ENCODE measurements at places on chromosomes 2 and 18.
A peak's percentile ranks its signal among the peaks of the same experiment; 100 is the strongest.

GRCh38 chr2:208371634-208371935, 35.0 kb upstream of the PTH2R start:
- no peak for DNase-seq

GRCh38 chr2:240635998-240636547, 10.8 kb downstream of the GPR35 start:
- DNase-seq = no peak

DNA sequence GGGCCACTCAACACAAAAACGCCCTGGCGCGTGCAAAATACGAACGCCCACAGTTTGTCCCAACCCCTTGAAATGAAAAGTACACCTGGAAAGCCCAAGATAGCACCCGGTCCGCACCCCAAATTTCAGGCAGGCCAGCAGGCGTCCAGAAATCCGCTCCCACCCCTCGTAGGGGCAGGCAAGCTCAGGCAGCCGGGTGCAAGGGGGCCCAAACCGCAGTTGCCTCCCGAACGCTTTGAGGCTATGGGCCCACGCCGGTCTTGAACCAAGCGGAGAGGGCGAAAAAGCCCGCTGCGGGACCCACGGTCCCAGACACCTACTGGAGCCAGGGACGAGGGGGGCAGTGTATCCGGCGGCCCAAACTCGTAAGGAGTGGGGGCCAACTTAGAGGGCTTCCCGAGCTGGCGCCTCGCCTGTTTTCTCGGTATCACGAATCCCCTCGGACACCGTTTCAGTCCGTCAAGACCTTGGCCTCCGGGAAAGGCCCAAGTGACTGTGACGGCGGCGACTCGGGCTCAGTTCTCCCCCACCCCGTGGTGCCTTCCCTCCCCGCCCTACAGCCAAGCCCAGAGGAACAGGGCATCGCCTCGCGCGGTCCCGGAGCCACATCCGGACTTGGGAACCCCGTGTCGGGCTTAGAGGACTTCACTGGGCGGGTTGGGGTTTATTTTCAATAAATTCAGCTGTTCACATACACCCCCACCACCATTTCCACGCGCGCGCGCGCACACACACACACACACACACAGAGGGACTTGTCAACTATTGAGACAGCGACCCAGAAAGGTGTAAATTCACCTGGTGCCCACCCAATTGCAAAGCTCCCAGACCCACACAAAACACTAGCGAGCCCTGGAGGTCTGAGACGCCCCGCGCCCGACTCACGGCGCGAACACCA, 6.2 kb upstream of the SATB2 start:
- DNase-seq = no peak

GRCh38 chr2:202072737-202073401, at the start of gene KIAA2012:
Gene KIAA2012, plus strand, starts transcription at chr2:202073255. Its CDS starts 373 bp downstream, at chr2:202073628.
- DNase-seq = no peak

- no peak for DNase-seq
Observed at GRCh38 chr2:3533836-3534235, 14.5 kb upstream of the ADI1 start.

- no peak for DNase-seq
Observed at GRCh38 chr2:54468673-54469072, 12.5 kb downstream of the SPTBN1 start.

DNA sequence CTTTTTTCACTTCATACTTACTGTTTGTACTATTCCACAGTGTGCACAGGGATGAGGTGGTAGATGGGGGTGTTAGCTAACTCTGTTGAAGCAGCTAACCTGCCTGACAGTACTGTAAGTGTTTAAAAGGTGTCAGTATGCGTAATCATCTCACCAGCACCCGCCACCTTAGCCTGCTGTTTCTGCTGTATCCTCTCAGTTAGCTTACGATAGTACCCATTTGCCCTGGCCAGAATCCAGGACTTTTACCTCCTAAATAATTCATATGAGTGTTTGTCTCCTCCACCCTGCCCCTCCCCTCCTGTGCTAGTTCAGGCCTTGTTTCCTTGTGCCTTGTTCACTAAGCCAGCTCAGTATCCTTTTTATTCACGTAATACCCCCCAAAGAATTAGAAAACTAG, 34.2 kb downstream of the TRAPPC12 start:
- no peak for DNase-seq

DNA sequence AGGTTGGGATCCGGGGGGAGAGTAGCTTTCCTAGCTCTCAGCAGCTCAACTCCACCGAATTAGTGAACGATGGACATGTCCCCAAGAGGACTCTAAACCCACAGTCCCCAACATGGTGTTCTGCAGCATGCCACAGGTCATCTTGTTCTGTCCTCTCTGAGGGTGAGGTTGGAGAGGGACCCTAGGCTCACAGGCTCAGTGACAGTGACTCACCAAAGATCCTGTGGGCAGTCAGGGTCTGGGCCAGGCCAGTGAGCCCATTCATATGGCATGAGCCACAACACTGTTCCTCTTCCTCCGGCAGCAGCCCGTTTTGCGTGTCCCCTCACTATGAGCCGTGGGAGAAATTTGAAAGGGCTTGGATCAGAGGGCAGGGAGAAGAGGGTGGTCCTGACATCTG, 2.8 kb upstream of the SLC20A1 start:
- no peak for DNase-seq

DNA sequence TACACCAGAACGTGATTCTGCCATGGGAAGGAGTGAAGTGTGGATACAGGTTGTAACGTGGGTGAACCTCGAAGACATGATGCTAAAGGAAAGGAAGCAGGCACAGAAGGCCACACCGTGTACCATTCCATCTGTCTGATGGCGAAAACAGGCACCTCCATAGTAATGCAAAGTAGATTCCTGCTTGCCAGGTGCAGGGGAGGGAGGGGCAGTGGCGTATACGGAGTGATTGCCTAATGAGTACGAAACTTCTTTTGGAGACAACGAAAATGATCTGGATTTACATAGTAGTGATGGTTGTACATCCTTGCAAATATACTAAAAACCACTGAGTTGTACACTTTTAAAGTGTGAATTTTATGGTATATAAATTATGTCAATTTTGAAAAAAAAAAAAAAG, 106.7 kb downstream of the GBX2 start:
- no peak for DNase-seq

GRCh38 chr2:237154082-237154638, 68.5 kb downstream of the COPS8 start:
- peak; percentile 52 for DNase-seq

DNA sequence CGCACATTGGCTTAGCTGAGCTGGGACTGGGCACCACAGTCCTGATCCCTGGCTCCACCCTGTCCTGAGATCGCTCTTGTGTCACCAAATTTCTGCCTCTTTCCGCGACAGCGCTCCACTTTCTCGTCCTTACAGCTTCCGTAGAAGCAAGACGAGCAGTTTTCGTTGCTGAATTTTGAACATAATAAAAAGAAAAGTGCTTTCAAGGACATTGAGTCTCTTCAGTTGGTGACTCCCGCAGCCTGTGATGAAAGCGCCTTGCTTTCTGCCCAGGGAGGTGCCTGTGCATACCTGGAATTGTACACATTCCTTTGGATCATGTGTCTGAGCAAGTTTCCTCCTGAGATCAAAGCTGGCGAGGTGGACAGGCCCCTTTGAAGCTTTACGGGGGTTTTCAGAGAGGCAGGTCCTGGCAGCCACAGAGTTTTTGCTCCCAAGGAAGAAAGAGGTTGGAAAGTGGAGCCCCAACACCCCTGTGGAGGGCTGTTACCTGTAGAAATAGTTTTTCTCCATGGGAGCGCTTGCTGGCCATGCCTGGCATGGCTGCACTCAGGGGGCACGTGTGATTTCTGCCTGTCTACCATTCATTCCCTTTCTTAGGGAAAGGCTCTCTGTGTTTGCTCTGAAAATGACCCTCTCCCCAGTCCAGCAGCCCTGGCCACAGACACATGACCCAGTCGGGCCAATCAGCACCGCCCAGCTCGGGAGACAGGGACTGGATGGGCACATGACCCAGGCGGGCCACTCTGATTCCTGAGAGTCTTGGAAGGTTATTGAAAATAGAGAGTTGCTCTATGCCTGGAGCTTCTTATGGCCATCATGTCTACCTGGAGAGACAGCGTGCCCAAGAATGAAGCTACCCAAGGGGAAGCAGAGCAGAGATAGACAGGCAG, 115.6 kb upstream of the OTOS start:
- no peak for DNase-seq

- no peak for DNase-seq
Observed at GRCh38 chr2:129059476-129059875, 740.8 kb upstream of the HS6ST1 start.

DNA sequence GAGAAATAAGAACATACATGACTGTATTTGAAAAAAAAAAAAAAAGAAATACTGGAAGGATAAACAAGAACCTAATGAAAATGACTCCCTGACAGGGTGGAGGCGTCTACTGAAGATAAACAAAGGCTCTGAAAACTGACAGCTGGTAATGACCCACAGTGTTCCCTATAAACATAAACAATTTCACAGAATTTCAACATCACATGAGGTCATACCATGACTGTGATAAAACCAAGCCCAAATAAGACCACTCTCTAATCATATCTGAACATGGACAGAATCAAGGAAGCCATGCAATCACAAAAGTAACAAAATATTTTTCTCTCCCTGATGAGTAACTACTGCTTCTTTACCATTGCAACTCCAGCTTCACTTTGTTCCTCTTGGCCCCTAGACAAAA, 159.3 kb downstream of the FAM124B start:
- DNase-seq = no peak

DNA sequence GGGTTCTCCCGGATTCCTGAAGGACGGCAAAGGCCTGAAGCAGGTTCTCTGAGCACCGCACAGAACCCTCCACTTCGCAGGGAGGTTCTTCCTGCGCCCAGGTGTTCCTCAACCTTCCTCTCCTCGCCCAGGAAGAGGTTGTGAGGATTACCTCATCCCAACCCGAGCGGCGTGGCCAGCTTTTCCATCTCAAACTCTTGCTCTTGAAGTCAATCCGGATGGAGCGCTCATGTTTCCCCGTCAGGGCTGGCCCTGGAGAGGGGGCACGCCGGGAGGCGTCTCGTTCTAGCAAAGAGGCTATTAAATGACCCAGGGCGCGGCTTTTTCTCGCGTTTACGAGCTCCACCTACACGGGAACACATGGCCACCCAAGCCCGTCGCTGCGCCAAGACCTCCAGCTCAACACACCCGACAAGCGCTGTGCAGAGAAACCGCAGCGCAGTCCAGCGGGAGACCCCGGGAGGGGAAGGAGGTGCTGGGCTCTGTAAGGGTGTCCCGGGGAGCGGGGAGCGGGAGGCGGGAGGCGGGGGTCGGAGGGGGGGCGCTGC, 540 bp upstream of the RAB10 start:
- DNase-seq = peak; percentile 71

- no peak for DNase-seq
Observed at GRCh38 chr18:21904856-21905255, 164.3 kb downstream of the MIB1 start.

- no peak for DNase-seq
Observed at GRCh38 chr18:59696311-59697235, 650 bp downstream of the CCBE1 start.

GRCh38 chr2:62654423-62654791, 51.1 kb upstream of the EHBP1 start:
- DNase-seq = no peak

DNA sequence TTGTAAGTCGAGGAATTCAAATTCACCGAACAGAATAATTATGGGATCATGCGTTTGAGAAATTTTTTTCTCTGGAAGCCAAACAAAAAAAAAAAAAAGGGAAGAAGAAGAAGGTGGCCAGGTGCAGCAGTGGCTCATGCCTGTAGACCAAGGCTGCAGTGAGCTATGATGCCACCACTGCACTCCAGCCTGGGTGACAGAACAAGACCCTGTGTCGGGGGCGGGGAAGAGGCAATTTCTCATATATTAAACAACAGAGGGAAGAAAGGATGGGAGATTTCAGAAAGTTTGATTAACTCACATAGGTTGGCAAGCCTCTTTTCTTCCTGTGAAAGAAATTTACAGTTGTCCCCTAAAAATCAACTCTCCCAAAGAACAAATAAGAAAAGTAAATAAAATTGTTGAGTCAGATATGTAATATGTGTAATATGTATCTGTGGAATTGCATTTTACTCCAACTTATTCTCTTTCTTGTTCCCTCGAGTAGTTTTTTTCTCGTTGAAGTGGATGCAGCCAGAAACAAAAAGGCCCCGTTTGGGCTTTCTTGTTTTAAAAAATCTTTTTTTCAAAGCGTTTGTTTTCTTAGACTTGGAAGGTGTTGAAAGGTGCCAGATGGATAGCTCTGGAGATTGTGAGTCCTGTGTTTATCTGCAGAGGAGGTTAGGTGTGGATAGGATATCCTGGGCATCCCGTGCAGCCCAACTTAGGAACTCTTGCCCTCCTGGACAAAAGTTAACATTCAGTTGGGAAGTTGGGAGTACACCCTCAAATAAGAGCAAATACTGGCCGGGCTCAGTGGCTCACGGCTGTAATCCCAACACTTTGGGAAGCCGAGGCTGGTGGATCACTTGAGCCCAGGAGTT, 25.4 kb upstream of the FMNL2 start:
- DNase-seq = no peak

- no peak for DNase-seq
Observed at GRCh38 chr18:46877329-46877987, 39.8 kb downstream of the PIAS2 start.

- no peak for DNase-seq
Observed at GRCh38 chr2:234968631-234969305, 17.0 kb downstream of the SH3BP4 start.

DNA sequence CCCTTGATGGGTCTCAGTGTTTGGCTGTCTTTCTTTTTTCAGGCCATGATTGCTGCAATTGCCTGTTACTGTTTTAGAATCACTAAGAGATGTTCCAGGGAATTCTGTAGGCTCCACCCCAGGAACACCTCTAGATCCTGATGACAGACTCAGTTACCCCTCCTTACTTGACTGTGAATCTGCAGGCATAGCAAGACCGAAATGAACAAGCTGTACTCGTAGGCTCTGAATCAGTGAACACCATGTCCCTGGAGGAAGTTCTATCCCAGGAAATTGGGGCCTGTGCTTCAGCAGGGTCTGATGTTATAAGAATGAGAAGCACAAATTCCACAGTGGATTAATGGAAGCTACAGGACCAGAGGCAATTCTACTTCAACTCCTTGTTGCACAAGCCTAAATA, 148.6 kb downstream of the COPS8 start:
- DNase-seq = no peak

DNA sequence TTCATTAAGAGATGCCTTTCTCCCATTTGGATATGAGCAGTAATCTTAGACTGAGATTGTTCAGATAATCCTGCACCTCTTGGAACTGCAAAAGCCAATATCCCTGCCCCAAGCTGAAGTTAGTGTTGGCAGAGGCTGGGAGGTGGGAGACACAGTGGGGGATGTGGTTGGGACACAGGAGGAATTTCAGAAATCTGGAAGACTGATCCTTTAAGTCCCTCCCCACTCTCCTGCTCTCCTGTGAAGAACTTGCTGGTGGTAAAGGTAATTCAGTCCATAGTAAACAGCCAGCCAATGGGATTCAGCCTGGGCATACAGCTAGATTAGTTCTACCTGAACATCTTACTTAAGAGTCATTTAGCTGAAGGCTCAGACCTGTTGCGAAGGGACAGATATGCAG, 50.0 kb upstream of the TMEM178A start:
- no peak for DNase-seq

- DNase-seq = no peak
Observed at GRCh38 chr2:158046121-158046880, 55.4 kb upstream of the UPP2 start.

DNA sequence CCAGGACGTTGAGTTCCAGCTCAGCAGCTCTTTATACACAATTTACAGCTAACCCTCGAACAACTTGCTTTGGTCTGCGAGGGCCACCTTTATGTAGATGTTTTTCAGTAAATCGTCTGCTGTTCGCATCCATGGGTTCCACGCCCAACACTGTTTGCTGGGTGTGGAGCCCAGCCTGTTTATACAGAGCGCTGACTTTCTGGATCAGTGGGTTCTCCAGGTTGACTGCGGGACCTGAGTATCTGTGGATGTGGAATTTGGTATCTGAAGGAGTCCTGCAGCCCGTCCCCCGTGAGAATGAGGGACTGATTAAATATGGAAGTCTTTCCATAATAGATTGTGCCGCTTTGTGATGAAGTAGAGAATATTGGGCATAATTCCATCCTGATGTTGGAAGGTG, 2.9 kb downstream of the CTDP1 start:
- DNase-seq = no peak
